ENCODE measurements at places on chromosomes 12 and 14.

DNA sequence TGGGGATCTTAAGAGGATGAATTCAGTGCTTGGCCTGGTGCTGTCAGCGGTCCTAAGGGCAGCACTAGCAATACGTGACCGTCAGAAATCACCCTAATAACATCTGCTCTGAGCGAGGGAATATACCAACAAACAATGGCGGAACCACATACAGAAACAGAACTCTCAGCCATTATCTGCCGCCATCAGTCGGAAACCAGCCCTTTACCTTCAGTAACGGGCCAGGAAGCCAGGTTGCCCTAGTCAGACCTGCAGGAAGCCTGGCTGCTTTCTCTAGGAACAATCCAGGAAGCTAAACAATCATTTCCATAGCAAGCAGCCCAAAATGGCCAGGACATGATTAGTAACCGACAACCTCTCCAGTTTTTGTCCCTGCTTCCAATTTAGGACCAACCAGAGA lies 5.6 kb downstream of the CDCA4 start:
- no peak overlapping the region for H3K4me3 ChIP-seq
- peaks cover 29% of the 10 kb centered on the region for H3K4me1 ChIP-seq
- H3K27ac ChIP-seq, result no peak overlapping the region

GRCh38 chr12:131862600-131862993 lies 31.8 kb upstream of the ULK1 start:
- H3K4me1 ChIP-seq, result peaks cover 53% of the 10 kb centered on the region
- no peak overlapping the region for H3K27ac ChIP-seq
- no peak overlapping the region for H3K4me3 ChIP-seq
- no peak for DNase-seq

- H3K4me3 ChIP-seq, result no peak overlapping the region
- no peak for DNase-seq
- H3K4me1 ChIP-seq, result peaks cover 32% of the 10 kb centered on the region
- H3K36me3 ChIP-seq, result no peaks in the 10 kb centered on the region
- no peaks in the 10 kb centered on the region for H3K27me3 ChIP-seq
- no peak overlapping the region for H3K27ac ChIP-seq
Observed at GRCh38 chr14:95701846-95702221, 12.1 kb downstream of the TCL1A start.

DNA sequence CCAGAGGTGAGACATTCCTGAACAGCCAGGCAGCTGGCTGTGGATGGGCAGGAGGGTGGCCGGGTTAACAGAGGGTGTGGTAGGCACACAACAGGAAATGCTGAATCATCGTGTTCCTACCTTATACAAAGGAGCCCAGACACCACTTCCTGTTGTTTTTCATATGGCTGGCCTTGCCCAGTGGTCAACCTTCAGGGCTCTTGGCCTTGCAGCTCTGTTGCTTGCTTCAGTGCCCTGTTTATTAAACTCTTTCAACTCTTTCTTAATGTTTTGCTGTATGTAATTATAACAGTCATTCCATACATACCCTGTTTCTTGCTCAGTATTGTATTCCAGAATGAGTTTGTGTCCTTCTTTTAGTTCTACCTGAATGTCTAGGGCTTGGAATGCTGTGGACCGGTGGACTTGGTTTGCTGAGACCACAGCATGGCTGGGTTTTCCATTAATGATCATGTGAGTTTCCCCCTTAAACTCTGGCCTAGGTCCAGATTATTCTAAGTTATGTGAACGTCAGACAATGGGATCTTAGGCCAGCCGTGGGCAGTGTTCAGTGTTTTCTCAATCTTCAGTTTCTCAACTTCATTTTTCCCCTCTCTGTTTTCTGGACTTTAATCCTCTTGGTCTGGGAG lies 11.9 kb downstream of the CFAP54 start:
- no peaks in the 10 kb centered on the region for H3K27me3 ChIP-seq
- H3K4me3 ChIP-seq, result no peak overlapping the region
- DNase-seq, result peak; percentile 60
- H3K27ac ChIP-seq, result peak overlapping the region; percentile 78
- no peaks in the 10 kb centered on the region for H3K36me3 ChIP-seq

All from SJSA1 (cell line).